NCI-H187 treated with DMSO at 0.1 percent for 48 hours (cell line): ENCODE measurements at places on chromosomes 16 and 17.

GRCh38 chr16:50259334-50260205 lies 6.8 kb upstream of the ADCY7 start:
- no peak for DNase-seq

DNA sequence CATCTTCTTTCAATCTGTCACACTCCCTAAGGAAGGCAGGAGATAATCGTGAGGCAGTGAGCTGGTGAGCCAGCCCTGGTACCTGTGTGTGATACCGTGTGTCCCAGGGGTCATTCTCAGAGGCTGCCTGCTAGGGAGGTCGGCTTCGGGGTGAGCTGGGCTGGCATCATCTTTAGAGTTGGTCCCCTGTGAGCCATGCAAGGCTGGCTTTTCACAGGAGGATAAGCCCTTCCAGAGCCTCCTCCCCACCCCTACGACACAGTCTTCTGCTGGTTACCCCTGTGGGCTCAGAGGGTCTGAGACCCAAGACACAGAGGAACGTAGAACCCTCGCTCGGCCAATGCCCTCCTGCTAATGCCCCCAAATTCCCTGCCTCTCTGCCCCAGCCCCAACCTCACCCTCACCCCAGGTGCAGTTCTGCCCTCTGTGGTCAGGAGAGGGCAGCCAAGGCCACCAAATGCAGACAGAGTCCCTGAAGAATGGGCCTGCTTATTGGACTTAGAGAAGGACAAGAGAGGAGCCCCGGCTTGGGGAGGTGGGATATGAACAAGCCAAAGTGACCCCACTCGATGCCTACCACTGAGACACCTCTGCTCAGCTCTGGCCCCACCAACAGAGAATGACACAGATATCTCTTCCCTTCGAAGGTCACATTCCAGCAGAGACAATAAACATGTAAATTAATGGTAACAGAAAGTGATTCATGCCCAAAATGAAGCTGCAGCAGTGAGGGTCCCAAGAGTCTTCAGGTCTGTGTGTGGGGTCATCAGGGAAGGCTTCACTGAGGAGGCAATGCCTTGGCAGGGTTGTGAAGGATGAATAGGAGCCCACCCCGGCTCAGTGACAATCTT lies 80.8 kb upstream of the CCL1 start:
- no peak for DNase-seq

DNA sequence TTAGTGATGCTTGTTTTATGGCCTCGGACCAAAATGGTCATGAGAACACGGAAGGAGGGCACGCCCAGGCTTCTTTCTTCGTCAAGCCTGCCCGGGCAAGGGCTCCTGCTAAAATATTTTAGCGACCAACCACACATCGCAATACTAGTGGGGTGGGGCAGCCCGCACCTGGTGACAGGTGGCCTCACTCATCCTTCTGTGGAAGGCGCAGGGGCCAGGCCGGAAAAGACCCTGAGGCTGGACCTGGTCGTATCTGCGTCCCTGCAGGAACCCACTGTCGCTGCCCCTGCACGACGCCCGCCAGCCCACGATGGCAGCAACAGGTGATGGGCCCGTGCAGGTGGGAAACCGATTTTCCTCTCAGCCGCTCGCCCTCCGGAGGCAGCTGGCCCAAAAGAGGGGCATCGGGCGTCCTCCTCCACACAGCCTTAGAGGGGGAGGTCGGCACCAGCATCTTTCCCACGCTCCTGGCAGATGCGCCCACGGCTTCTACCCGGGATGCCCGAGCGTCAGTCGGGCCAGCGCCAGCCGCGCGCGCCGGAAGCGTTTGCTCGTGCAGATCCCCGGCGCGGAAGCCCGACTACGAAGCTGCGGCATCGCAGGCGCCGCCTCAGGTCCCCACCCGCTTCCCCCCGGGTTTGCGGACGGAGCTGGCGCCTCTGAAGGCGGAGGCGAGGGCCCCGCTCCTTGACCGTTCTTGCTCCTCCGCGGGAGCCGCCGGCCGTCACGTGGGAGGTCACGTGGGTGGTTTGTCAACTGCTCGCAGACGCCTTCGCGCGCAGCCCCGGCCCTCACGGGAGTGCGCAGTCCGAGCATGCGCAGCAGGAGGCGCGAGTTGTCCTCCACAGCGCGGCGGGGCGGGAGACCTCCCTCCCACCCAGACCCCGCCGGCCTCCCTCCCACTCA lies 22.8 kb upstream of the FOXK2 start:
- no peak for DNase-seq

DNA sequence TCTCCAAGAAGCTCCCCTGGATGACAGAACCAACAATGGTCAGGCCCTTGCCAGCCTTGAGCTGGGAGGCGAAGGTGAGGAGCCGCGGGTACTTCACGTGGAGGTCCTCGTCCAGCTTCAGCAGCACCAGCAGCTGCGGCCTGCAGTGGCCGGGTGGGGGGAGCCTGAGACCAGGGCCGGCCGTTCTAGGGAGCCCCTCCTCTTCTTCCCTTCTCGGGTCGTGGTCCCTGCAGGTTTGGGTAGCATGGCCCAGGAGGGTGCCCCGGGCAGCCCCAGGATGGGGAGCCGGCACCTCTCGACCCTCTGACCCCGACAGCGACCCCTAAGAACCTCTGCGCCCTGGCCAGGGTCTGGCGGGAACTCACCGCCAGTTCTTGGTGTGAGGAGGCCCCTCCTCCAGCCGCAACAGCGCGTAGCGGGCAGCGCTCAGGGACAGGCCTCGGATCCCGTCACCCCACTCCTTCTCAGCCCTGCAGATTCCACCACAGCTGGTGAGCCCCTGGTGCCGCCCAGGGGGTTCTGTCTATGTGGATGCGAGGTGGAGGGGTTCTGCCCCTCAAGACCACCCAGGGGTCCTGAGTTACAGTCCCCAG lies 3.1 kb upstream of the LCAT start:
- DNase-seq, result no peak

GRCh38 chr17:17060930-17061329 lies 18.7 kb downstream of the MPRIP start:
- DNase-seq, result no peak

DNA sequence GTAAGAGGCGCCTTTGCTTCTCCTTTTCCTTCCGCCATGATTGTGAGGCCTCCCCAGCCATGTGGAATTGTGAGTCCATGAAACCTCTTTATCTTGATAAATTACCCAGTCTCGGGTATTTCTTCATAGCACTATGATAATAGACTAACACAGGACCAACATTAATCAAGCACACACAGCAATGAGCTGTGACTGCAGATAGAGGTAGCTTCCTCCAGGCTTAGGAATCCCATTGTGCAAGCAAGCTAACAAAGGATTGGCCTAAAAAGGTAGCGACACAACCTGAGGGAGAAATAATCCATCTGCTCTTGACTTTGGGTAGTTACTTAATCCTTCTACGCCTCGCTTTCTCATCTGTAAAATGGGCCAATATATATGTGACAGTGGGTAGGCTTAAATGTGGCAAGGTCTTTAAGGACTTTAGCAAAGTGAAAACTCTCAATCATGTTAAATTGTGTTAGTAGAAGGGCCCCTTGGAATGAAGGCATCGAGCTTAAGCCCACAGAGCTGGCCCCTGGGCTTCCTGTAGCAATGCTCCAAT lies 393.6 kb downstream of the SOX9 start:
- no peak for DNase-seq

DNA sequence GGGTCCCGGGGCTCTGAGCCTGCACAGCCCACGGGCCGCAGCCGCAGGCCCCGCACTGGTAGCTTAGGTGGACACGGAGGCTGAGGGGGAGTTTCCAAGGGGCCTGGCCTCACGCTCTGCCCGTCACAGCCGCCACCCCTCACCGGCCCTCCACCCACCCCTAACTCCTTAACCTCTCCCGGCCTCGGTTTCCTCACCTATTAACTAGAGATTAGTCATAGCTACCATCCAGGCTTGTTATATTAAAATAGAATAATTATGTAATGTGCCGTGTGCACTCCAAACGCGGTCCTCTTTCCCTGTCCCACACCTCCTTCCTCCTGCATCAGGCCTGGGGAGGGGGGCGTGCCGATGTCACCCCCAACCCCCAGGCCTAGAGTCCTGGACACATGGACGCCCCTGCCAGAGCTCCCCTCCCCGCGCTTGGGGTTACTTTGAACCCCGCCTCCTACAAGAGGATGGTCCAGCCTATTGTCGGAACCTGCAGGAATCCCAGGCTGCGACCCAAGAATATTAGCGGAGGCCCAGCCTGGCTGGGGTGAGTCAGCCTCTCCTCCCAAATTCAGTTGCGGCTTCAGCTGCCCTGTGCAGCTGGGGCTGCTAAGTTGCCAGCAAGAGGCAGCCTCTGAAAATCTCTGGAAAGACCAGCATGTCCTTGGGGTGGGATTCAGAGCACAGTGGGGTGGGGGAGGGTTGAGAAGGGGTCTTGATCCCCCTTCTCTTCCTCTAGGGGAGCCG lies 17.3 kb downstream of the SOCS3 start:
- no peak for DNase-seq

DNA sequence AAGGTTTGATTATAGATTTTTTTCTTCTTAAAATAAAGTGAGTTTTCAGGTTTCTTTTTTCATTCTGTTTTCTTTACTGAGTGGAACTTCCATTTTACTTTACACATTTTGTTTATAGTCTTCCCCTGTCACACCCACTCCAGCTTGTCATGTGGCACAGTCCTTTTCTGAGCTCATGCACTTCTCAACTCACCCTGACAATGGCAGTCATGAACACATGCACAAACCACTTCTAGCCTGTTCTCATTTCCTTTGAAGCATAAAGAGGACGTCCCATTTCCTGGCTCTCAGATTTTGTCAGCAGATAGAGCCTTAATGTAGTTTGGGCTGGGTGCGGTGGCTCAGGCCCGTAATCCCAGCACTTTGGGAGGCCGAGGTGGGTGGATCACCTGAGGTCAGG lies 168.0 kb downstream of the AHSP start:
- DNase-seq, result no peak

GRCh38 chr16:77500286-77500598 lies 65.4 kb upstream of the ADAMTS18 start:
- no peak for DNase-seq

DNA sequence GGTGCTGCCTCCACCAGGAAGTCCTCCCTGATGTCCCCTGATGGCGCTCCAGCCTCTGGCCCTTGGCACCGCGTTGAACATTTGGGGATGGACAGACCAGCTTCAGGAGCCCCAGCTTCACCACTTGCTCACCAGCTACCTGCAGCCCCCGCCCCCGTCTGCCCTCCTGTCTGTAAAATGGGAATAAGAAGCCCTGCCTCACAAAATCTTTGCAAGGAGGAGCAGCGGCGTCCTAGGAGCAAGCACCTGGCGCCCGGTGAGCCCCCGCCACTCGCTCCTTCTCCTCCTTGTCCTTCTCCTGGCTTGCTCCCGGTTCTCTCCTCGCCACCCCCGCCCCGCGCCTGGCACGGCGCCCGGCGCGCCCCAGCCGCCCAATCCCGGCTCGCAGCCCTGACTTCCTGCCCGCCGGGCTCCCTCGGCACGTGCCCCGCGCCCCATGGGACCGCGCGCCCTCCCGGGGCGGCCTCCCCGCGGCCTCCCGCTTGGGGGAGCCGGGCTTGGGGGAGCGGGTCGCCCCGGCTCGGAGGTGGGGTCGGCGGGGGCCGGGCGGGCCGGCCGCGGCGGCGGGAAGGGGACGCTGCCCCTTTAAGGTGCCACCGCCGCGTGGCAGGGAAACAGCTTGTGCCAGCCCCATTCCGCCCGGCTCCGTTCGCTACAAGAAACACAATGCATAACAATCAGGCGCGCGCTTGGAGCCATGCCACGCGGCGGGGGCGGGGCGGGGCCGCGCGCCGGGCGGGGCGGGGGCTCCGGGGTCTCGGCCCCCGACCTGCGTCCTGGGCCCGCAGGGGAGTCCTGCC lies 9.1 kb upstream of the PPP1R1B start:
- no peak for DNase-seq

DNA sequence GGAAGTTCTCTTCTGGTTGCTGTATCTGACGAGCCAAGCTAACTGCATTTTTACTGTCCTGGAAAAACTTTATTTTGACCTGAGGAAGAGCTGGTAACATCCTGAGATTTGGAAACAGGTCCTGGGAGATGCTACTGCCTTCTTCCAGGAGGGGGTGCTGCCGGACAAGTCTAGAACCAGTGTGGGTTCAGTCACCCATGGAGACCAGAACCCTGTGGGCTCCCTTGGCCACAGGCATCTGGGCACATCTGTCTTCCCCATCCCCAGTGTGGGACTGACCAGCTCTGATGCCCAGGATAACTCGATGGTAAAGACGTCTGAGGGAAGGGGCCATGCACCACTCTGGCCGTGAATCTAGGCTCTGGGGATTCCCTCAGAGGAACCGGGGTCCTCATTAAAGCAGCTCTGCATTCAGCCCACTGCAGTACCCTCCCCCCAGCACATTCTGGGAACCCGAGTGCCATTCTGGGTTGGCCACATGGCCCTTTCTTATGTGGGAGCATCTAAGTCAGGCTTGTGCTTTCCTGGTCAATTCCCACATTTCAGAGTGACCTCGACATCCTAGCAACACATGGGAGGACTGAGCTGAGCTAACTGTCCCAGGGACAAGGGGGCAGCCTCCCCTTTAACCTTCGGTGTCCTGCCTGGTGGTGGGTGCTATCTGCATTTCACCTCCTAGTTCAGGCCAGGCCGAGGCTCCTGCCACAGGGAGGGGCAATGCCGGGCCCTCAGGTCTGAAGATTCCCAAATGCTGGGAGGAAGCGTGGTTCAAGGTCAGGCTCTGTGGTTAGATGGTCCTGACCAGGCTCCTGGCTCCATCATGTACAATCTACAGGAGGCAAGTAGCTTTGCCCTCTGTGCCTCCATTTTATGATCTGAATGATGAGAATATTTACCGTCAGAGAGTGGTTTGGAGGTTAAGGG lies 6.4 kb downstream of the C16orf86 start:
- DNase-seq, result no peak

DNA sequence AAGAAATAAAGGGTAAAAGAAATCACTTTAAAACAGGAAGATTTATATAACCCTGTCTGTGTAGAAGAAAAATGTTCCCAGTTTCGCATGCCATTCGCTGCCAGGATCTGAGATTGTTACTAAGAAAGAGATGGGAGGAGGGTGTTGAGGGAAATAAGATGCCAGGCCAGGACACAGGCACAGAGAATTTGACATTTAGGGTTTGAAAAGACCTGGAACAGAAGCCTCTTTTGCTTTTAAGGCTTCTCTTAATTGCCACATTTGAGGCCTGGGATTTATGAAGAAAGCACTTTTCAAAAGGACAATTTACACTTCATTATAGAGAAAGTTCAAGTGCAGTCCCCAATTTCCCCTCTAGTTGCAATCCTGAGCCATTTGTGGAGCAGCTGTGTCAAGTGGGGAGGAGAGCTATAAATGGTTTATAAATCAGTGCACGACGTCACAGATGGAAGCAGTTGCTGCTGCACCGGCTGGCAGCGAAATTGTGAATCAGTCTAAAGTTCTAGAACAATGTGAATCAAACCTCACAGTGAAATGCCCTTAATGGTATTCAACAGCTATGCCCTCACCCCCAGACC lies 26.5 kb upstream of the C16orf87 start:
- DNase-seq, result peak; percentile 3

DNA sequence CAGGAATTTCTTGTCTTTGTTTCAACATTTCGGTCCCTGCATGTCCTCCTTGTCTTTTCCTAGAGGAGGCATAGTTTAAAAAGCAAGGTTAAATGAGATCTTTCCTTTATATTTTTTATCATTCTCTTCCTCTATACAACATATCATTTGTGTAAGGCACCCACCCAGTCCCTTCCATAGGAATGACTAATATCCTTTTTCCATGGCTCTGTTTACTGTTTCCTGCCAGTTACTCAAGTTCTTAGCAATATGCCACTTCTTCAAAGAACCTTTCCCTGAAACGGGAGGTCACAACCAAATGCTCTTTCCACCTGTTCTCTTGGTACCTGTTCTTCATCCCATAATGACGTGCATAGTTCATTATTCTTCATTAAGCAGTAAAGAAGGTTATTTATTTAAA lies 1237.1 kb upstream of the GOT2 start:
- no peak for DNase-seq
